ENCODE measurements at places on chromosomes 13 and 19. TPM values are rescaled to one million over a fixed set of nuclear protein-coding genes. Genes with fewer than 3 reads are reported as not detected.

The CGB8 gene
- total RNA-seq = not detected

The TDRD3 gene
- total RNA-seq = 24.8 TPM

The ZNF577 gene
- 7.4 TPM for total RNA-seq

The DLEU7 gene
- total RNA-seq = not detected

The KCTD15 gene
- total RNA-seq = 70.5 TPM

The RNASEH2A gene
- 31.0 TPM for total RNA-seq

The HPN gene
- total RNA-seq = not detected

The TUBA3C gene
- total RNA-seq = not detected

The KCNK6 gene
- total RNA-seq = 8.2 TPM

The FGF14 gene
- under 0.01 TPM for total RNA-seq

The FGF9 gene
- total RNA-seq = not detected

The CKM gene
- total RNA-seq = not detected

The ICAM4 gene
- total RNA-seq = 0.40 TPM

The OR7C1 gene
- total RNA-seq = not detected

The EPSTI1 gene
- 2.3 TPM for total RNA-seq

The PEAK3 gene
- not detected for total RNA-seq

The ZIC2 gene
- total RNA-seq = 0.14 TPM

The MCEMP1 gene
- total RNA-seq = not detected

The FKBP8 gene
- 131 TPM for total RNA-seq

The TMC4 gene
- not detected for total RNA-seq

The PLIN5 gene
- 0.14 TPM for total RNA-seq

The RNF6 gene
- total RNA-seq = 56.7 TPM

The HIPK4 gene
- total RNA-seq = not detected

The NKPD1 gene
- under 0.01 TPM for total RNA-seq

The SLC10A2 gene
- total RNA-seq = not detected

The CEACAM19 gene
- 3.2 TPM for total RNA-seq

The CD33 gene
- not detected for total RNA-seq

The PRR12 gene
- 5.7 TPM for total RNA-seq

The VSIG10L gene
- 0.29 TPM for total RNA-seq

The LGALS4 gene
- total RNA-seq = 0.13 TPM
